Muscle of arm (tissue), 14 donors: ENCODE measurements at places on chromosomes 6 and 20.

GRCh38 chr6:157151029-157151428, 172.3 kb downstream of the TMEM242 start:
- no peak for DNase-seq

DNA sequence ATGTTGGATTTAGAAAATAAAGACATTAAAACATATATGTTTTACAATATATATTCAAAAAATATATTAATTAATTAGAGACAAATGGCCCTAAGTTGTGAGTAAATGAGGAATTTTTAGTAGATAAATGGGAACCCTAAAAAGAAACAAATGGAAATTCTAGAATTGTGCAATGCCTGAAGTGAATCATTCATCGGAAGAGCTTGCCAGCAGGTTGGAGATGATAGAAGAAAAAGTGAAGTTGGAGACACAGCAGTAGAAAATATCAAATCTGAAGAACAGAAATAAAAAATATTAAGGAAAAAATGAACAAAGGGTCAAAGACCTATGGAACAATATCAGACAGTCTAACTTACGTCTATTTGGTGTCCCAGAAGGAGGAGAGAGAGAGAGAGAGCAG, 109.4 kb upstream of the NEDD9 start:
- DNase-seq, result no peak

DNA sequence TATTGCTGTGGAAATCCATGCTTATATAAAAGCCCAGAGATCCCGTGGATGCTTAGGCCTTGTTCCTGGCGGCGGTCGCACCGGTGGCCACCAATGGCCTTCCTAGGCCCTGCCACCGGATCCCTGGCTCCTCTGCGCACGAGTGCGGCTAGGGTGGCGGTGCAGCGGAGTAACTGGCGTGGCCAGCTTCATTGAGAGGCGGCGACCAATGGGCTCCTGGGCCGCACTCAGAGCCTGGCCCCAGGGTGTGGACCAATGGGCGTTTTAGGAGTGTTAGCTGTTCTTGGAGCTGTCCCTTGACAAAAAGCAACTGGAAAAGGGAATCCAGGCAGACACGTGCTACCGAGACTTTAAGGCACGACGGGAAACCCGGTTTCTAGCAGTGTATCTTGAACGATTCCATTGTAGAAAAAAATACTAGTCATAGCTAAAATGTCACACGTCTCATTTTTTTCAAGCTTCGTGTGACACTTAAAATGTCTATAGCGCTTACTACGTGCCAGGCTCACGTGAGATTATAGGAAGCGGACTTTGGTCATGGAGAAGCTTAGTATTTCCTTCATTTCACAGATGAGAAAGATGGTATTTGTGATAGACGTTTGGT, 1.7 kb downstream of the AMD1 start:
- DNase-seq, result peak; percentile 80

- DNase-seq, result no peak
Observed at GRCh38 chr6:158847012-158847529, 27.9 kb upstream of the EZR start.

- no peak for DNase-seq
Observed at GRCh38 chr20:49685809-49686208, 27.9 kb downstream of the B4GALT5 start.

GRCh38 chr6:121880831-121881230, 445.4 kb downstream of the GJA1 start:
- DNase-seq, result no peak

DNA sequence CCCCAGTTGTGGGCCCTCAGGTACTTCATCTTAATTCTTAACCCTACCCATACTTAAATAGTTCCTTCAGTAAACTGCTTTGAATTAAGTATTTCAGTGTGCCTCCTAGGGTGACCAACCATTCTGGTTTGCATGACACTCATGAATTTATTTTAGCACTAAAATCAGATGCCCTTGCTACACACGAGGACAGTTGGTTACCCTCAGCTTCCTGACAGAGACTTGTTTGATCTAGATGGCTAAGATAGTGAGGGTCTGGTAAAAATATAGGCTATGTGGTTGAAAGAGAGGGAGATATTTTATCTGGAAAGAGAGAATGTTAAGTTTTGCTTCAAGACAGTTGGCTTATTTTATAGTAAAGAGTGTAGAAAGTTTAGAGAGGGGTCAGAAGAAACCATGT, 10.6 kb downstream of the PGK2 start:
- DNase-seq, result no peak

DNA sequence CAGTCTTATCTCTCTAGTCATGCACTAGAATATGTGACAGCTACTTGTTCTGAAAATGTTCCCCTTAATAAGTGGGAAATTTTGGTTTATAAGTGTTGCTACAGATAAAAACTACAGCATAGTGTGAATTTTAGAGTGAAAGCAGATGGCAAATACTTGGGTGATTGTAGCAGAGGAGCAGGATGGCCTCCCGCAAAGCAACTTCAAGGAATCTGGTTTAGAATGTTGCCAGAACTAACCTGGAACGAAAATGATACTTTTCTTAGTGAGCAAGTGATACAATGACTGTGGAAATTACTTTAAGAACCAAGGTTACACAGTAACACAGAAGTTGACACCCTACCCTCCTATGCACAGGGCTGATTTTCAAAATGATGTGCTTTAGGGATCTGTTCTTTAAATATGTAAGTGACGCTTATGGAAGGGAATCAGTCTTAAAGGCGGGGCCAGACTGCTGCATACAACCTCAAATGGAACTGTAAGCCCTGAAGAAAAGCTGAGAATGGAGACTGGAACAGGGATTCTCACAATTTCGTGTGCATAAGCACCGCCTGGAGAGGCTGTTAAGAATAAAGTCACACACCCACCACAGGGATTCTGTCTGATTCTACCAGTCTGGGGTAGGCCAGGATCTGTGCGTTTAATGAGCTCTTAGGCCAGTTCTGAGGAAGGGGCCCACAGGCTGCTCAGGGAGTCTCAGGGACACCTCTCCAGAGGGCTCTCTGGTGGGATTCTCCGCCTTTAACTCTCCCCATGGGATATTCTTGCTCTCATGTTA, 97.9 kb downstream of the FYN start:
- no peak for DNase-seq

GRCh38 chr20:4074877-4075455, 59.6 kb upstream of the RNF24 start:
- DNase-seq, result no peak

GRCh38 chr20:57220337-57221145, 45.9 kb downstream of the BMP7 start:
- no peak for DNase-seq

GRCh38 chr6:96211341-96211740, 195.6 kb downstream of the FUT9 start:
- no peak for DNase-seq

GRCh38 chr6:47780510-47781356, 1.1 kb upstream of the OPN5 start:
- DNase-seq, result peak; percentile 52
